ENCODE measurements at places on chromosomes 4 and X.

DNA sequence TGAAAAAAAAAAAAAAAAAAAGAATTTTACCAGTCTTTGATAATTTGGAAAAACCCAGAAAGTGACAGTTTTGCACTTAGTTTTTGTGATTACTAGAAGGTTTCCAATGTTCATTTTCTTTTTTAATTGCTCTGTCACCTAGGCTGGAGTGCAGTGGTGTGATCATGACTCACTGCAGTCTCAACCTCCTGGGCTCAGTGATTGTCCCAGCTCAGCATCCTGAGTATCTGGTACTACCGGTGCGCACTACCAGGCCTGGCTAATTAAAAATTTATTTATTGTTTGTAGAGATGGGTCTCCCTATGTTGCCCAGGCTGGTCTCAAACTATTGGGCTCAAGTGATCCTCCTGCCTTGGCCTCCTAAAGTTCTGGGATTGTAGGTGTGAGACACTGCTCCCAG, 3.3 kb downstream of the NUDT9 start:
- DNase-seq: no peak

- DNase-seq: no peak
These were observed 399 bp downstream of the AIFM1 start for GRCh38 chrX:130165181-130165702.

DNA sequence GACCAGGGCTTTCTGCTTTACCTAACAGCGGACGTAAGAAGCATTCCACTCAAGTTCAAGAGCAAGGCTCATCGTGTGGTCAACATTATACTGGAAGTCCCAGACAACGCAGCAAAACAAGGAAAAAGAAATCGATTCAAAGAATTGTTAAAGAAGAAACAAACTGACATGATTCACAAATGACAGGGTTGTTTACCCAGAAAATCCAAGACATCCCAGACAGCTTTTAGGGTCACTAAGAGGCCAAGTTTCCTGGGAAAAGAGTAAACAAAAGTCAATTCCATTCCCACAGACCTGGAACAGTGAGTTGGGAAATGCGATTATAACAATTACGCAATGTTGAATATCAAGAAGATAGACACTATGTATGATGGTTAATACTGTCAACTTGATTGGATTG, 21.5 kb upstream of the HTRA3 start:
- DNase-seq: no peak

- no peak for DNase-seq
These were observed 101.9 kb downstream of the EFNB1 start for GRCh38 chrX:68930542-68931317.

DNA sequence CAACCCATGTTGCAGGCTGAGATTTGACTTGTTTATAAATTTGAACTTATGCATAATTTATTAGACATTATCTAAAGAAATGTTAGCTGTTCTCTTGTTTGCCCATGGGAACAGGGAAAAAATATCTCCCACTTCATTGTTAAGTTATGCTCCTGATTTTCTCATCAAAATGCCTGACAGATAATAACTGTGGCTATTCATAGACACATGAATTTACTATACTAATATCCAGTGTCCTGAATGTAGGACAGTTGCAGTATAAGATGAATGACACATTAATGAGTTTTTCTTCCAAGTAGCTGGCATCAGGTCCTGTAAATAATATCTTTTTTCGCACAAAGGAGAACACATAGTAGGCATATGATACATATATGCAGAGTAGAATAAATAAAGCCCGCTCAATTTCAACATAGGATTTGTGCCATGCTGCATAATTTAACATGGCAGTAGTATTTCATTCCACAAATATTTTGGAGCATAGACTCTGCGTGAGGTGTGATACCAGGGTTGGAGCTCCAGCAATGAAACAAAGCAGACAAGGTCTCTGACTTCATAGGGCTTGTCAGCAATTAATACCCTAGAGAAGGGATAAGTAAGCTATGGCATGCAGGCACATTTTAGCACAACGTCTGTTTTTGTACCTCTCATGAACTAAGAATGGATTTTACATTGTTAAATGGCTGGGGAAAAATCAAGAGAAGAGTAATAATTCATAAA, 40.4 kb upstream of the DDX53 start:
- no peak for DNase-seq
